ENCODE measurements at places on chromosomes 7 and 10. TPM values are rescaled to one million over a fixed set of nuclear protein-coding genes. Genes with fewer than 3 reads are reported as not detected.

The OR13A1 gene
- not detected for polyA plus RNA-seq

DNA sequence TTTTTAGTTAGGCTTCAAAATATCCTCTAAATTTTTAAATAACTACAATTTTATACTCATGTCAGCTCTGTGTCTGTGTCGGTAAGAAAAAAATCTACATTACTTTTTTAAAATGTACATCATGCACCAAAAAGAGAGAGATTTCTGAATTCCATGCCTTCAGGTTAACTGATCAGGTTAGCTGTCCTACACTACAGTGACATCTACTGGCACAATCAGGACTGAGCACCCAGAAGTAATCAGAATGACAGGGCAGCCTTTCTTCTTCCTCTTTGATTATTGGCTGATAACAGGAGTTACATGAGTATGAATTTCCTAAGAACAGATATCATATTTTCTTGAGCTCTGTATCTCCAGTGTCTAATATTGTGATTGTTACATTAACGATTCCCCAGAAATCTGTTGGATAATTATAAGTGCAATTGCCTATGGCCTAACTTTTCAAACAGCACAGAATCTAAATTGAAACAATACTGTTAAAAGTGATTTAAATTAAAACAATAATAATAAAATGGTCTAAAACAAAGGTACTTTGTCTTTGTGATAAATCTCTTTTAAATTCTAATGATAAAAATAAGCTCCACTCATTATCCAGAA lies 41.8 kb upstream of the HYCC1 start:
- DNase-seq: peak; percentile 57

- DNase-seq: no peak
These were observed 10.3 kb upstream of the RRP12 start for GRCh38 chr10:97411406-97411805.

DNA sequence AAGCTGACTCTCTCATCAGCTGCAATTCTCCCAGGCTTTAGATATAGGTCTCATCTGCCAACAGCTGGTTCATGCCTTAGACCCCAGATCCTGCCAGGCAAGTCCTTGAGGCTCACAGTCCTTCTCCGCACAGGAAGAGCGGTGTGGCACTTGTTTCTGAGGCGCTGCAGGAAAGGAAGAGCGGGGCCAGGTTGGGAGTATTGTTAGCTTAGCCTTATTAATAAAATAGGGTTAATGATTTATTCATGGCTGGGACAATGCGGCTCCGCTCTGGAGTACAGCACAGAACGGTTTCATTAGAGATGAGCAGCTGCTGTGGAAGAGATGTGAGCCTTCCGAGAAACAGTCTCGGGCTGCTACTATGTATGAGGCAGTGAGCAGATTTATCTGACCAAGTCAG lies 78.1 kb downstream of the FZD1 start:
- DNase-seq: no peak

DNA sequence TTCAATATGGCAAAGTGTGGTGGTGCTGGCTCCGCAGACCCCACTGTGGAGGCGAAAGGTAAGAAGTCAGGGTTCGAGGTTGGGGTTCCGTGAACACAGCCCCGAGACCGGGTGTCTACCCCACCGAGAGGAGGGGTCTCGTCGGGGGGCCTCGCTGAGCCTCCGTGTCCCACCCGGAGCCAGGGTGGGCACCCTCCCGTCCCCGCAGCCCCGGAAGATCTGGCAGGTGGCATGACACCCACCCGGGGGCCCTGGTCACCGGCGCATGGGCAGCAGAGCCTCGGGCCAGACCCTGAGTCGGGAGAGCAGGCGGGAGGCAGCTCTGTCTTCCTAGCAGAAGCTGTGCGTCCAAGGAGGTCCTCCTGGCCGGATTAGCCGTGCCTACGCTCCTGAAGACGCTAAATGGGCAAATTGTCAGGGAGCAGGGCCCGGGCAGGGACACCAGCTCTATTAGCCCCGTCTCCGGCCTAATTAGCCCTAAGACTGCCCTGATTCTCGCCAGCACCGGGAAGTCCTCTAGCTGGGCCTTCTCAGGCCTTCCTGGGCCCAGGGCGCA lies 56.4 kb downstream of the UNCX start:
- no peak for DNase-seq
